SK-N-SH (cell line): ENCODE measurements at places on chromosomes 5 and 9.
A peak's percentile ranks its signal among the peaks of the same experiment; 100 is the strongest.

GRCh38 chr5:94595281-94595840, 23.0 kb downstream of the KIAA0825 start:
- DNase-seq = no peak

- no peak for DNase-seq
Observed at GRCh38 chr9:4984171-4984620, 876 bp upstream of the JAK2 start.

DNA sequence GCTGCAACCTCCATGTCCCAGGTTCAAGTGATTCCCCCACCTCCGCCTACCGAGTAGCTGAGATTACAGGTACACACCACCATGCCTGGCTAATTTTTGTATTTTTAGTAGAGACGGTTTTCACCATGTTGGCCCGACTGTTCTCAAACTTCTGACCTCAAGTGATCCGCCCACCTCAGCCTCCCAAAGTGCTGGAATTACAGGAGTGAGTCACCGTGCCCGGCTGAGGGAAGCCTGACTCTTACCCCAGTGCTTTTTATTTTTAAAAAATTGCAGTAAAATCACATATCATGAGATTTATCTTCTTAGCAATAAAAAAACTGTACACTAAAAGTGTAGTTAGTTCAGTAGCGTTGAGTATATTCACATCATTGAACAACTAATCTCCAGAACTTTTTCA, 105.3 kb downstream of the SLIT3 start:
- no peak for DNase-seq

DNA sequence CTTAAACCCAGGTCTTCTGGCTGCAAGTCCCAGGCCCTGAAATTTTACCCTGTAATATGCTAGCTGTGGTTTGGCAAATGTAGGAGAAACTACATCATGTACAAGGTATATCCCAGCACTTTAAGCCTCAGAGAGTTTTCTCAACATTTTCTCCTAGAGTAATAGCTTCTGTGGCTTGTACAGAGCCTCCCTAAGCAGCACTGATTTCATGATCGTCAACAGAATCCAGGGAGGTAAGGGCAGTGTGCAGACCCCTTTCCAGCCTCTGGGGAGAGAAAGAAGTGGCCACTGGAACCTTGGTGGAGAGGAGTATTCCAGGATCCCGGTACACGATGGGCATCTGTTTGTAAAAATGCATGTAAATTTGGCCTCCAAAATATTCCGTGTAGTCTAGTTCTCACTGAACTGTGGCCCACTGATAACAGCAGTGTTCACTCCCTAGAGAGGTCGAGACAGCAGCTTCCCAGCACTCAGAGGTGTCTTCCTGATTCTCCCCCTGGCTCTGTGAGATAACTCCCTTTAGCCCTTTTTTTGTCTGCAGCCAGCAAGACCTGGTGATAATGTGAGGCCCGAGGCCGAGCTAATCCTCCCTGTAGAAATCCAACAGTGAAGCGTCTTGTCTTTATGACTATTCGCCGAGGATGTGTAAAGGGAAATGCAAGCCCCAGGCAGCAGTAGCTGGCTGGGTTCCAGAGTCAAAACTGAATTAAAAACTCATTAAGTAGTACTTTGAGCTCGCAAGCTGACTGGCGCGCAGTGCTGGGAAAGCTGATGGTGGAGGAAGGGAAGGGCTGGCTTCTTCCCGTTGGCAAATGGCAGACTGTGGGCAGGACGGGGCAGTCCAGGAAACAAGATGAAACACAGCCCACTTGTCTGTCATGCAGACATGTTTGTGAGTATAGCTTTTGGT, 59.0 kb downstream of the MAP1B start:
- DNase-seq = peak; percentile 78

GRCh38 chr9:114027863-114028465, 50.1 kb downstream of the AMBP start:
- no peak for DNase-seq

DNA sequence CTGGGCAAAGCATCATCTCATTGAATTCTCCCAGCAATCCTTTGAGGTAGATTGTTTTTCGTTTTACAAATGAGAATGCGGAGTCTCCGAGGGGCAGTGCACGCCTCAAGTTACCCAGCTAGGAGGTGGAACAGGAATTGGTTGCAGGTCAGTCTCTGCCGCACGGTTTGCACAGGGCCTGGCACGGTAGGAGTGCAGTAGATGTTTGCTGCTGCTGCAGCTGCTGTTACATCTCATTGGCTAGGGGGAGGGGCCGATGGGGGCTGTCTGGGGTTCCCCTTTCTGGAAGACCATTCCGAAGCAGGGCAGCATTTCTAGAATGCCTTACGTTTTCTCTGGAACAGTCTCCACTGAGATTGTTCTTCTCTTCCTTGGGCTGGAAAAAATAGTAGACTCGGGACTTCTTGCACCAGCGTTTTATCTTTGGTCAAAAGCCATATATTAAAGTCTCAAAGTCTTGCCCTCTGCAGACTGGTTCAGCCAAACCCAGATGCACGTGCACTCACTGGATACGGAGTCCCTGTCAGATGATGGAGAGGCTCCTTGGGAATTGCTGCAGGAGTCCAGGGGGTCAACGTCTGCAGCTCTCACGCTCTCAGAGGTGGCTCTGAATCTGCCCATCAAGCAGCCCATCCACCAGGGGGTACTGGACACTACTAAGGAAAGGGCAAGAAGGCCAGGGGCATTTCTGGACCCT, 1.2 kb downstream of the USP20 start:
- DNase-seq = no peak

- no peak for DNase-seq
Observed at GRCh38 chr5:122030251-122030650, 47.8 kb downstream of the LOX start.

GRCh38 chr9:89478821-89479668, 18.9 kb downstream of the SEMA4D start:
- no peak for DNase-seq

DNA sequence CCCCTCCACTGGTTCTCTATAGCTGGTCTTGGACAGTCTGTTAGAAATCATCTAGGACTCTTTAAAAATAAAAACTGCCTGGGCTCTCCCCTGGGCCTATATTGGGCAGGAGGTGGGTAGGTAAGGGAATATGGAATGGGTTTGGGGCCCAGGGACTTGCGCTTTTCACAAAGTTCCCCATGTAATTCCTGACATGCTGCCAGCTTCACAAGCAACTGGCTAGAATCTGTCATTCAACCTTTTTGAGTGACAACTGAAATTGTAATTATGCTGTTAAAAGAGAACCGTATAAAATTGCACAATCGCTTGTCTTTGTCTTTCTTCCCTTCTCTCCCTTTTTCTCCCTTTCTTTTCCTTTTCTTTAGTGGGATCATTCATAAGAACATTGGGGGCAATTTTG, 603.1 kb downstream of the EBF1 start:
- no peak for DNase-seq

DNA sequence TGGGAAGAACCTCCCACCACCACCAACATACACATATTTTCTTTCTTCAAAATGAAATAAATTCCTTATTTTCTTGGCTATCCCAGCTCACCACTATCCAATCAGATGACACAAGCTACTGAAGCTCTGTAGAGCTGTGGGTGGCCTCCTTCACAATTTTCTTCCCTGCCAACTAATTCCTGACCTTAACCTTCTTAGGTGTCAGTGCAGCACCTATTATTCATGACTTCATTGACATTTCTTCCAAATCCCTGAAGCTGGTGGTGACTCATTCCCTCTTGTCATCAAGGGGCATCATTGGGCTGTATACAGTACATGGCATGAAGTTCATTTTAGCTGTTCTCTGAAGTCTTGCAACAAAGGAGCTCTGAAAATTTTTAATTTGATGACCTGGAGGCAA, 42.0 kb upstream of the ADRA1B start:
- DNase-seq = no peak

GRCh38 chr5:130104895-130105688, 200.8 kb downstream of the CHSY3 start:
- no peak for DNase-seq

- DNase-seq = no peak
Observed at GRCh38 chr9:117547904-117548303, 133.0 kb upstream of the ASTN2 start.

DNA sequence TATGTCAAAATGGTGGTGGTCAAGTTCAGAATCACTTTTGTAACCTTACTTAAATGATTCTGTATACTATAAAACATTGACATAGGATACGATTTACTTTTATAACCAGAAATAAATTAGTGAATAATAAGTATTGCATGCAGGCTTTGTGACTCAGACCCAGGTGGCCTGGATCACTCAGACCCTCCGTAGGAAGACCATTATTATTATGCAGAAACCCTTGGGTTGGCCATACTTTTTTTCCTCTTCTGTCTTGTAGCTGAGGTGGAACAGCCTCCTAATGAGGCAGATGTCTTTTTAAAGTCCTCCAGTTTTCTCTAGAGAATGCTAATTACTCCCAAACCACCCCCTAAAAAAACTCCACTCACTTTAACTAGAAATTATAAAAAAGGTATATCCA, 121.9 kb downstream of the LPAR1 start:
- no peak for DNase-seq

- DNase-seq = no peak
Observed at GRCh38 chr5:22500556-22500955, 352.6 kb downstream of the CDH12 start.

- peak; percentile 19 for DNase-seq
Observed at GRCh38 chr9:79116041-79116440, 455.7 kb upstream of the TLE4 start.

GRCh38 chr9:100014846-100015245, 84.0 kb downstream of the ERP44 start:
- DNase-seq = no peak

DNA sequence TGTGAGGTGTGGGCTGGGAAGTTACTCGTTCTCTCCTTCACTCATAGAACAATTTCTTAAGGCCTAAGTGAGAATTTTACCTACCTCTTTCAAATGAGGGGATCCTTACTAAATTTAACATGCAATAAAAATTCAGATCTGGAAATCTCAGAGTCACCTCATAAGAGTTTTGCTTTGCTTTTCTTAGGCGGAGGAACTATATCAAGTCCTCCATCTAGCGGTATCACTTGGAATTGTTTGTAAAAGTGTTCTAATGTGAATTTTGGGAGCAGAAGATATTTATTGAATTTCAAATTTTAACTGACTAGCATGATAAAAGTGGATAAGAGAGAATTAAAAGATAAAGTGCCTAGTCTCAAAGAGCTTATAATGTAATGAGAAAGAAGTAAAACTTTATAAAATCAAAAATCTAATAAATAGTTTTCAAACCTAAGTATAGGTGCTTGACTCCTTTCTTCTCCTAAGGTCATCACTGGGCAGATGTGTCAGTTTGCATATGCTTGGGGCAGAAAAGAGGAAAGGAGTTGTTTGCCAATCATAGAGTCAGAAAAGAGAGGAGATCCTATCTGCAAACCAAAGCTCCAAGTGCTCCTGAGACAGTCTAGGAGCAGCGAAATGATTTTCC, 145.7 kb upstream of the DAB2 start:
- peak; percentile 5 for DNase-seq

- DNase-seq = no peak
Observed at GRCh38 chr5:172683645-172684471, 42.8 kb downstream of the NEURL1B start.

GRCh38 chr9:91820949-91821880, 128.8 kb downstream of the ROR2 start:
- no peak for DNase-seq

DNA sequence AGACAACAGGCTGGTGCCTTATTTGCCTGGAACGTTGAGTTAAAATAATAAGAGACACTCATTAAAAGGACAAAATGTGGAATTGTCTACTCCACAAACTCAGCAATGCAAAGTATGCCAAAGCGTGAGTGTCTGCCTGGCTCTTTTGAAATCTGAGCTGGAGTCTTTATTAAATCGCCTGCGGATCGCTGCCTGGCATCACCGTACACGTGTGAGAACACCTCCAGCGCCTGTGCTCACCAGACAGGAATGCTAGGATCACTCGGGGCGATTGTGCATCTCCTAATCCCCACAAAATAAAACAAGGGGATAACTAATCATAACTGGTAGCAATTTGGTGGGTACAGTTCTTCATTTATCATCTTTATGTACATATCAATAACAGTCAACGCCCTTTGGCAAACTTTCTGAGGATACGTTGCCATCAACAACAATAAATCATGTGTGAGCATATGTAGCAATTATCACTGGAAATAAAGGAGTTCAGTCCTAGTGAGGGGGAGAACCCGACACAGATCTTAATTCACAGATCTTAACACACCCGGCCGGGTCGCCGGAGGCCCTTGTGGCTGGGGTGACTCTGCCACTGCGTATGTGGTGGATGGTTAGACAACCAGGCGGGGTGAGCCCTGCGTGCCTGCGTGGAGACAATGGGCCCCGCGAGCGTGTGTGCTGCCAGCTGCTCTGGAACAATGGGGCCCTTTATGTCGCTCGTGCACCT, 284.9 kb upstream of the IRX1 start:
- no peak for DNase-seq

GRCh38 chr9:89139455-89139854, 39.2 kb downstream of the SHC3 start:
- no peak for DNase-seq

GRCh38 chr9:16627967-16628366, 242.5 kb downstream of the BNC2 start:
- DNase-seq = peak; percentile 33

GRCh38 chr9:137691646-137692351, 73.0 kb downstream of the EHMT1 start:
- no peak for DNase-seq

DNA sequence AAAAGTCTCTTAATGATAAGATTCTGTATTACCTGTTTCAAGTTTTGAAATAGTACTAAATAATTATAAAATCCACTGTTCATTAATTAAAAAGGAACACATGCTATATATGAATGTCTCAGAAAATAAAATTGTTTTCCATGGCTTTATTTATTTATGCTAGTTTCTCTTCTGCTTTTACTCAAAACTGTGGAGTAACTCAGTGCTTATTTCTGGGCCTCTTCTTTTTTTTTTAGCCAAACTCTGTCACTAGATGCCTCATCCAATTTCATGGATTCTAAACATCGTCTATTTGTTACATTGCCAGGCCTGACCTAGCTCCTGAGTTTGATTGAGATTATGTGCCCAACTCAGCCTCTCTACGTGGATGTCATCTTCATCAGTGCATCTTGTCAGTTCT, 1509.7 kb downstream of the MAT2B start:
- DNase-seq = no peak

GRCh38 chr9:105673850-105674387, 11.7 kb downstream of the TAL2 start:
- DNase-seq = no peak
